ENCODE measurements at places on chromosomes 7 and 10.

DNA sequence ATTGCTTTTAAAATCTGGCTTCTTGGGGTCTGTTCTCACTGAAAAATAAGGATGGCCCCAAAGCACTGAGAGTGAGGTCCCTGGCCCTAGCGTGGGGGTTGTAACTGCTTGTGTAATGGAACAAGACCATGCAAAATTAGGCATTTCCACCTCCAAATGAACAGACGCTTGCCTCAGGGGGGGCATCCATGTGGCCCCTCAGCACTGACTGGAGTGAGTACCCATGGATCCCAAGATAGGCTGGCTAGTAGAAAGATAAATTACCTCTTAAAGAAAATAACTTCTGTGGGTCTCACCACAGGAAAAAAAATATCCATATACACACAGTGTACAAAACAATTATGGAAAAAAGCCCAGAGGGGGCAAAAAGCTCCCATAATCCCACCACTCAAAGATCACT is 15.2 kb upstream of the CPA1 start:
- DNase-seq: peak; percentile 86

- no peak for DNase-seq
Observed at GRCh38 chr7:151592868-151593486, 73.3 kb upstream of the RHEB start.

GRCh38 chr7:105213611-105214010 is 175.1 kb downstream of the SRPK2 start:
- no peak for DNase-seq

GRCh38 chr10:93131986-93132385 is 58.3 kb downstream of the CYP26A1 start:
- no peak for DNase-seq

GRCh38 chr7:20350996-20351692 is 20.4 kb downstream of the ITGB8 start:
- DNase-seq: no peak

DNA sequence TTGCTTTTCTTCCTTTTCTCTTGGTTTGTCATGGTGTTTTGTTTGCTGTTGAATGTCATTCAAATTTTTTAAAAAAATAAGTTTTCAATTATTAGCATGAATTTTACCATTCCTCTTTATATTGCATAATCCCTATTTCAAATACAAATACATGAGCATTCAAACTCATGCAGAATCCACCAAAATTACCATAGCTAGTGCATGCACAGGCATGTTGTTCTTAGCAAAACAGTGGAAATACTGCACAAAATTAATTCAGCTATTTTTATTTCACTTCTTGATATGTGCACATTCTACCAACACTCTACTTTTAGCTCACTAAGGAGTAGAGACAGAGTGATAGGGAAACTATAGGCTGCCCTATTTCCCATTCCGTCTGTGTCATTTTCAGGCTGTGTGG is 670.1 kb upstream of the LRRN3 start:
- DNase-seq: no peak

DNA sequence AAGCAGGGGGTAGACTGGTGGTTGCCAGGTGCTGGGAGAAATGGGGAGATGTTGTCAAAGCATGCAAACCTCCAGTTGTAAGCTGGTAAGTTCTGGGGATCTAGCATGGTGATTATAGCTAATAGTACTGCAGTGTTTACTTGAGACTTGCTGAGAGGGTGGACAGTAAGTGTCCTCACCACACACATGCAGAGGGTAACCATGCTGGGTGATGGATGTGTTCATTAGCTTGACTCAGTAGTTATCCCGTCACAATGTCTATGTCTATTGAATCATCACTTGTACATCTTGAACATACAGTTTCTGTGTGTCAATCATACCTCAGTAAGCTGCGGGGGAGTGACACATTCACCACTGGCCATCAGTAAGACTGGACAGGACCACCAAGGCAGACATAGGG is 42.1 kb downstream of the GSDME start:
- DNase-seq: no peak

GRCh38 chr7:19587291-19587690 is 121.5 kb downstream of the POLR1F start:
- peak; percentile 27 for DNase-seq

- DNase-seq: no peak
Observed at GRCh38 chr10:70662362-70663220, 9.7 kb upstream of the ADAMTS14 start.

DNA sequence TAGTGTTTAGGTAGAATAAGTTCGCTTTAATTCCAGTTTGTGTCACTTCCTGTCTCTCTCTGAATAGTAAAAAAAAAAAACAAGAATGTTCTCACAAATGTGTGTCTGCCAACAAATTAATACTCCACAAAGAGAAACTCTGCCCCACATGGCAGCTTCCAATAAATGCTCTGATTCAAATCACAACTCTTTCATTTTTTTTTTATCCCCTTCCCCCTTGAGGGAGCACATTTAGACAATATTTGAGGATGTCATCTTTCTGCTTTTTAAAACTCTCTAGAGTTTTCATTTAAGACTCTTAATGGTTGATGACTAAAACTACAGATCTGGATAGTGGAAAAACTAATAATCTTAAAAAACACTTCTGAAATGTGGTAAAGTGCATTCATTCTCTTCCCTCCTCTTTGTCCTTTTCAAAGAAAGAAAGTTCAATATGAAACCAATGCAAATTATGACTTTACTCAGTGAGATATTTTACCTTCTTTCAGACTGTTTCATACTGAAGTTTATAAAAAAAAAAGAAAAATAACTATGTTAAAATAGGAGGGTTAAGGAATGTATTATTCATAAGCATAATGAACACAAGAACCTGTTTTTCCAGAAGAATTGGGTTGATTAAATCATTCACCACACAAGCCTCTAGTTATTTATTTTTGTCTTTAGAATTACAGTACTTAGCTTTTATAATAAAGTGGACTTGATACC is 42.3 kb downstream of the ARID5B start:
- DNase-seq: no peak

DNA sequence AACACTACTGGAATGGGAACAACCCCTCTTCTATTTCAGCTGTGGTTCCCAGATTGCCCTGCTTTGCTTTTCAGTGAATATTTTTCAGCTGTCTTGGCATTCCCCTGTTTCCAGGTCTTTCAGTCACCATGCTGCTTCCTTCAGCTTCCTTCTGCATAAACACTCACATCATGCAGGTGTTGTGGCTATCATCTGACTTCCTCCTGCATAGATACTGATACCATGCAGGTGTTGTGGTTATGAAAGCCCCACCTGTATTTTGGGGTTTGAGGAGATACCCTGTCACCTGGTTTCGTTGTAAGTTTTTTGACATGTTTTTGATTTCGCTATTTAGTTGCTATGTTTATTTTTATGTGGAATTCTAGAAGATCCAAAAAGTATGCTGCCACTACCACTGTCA is 71.5 kb downstream of the SLC35B4 start:
- no peak for DNase-seq

- no peak for DNase-seq
Observed at GRCh38 chr7:105352018-105352612, 36.6 kb downstream of the SRPK2 start.

- DNase-seq: no peak
Observed at GRCh38 chr7:37970211-37970610, 49.8 kb downstream of the EPDR1 start.

GRCh38 chr10:109875151-109875568 is 48.2 kb downstream of the XPNPEP1 start:
- DNase-seq: no peak

- DNase-seq: no peak
Observed at GRCh38 chr10:62057850-62058249, 156.4 kb downstream of the ARID5B start.

GRCh38 chr10:16737420-16737819 is 79.8 kb downstream of the RSU1 start:
- no peak for DNase-seq

GRCh38 chr7:73585196-73585595 is 6.8 kb upstream of the TBL2 start:
- DNase-seq: no peak

GRCh38 chr7:28990200-28990960 is 32.2 kb upstream of the TRIL start:
- DNase-seq: no peak

DNA sequence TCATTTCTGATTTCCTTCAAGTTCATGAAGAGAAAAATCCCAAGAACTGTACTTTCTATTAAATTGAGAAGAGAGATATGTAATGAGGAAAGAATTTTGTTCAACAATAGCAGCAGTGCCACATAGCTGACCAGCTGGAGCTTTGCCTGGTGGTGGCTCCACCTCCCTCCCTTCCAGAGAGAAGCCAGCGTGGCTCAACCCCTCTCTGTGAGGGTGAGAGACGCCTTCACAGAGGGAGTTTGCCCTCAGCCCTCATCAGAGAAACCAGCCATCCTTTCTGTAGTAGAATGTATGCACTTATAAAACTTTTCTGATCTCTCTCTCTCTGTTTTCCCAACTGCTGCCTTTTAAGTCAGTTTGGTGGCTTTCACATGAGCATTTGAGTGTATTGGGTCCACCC is 20.5 kb upstream of the COL1A2 start:
- DNase-seq: no peak

DNA sequence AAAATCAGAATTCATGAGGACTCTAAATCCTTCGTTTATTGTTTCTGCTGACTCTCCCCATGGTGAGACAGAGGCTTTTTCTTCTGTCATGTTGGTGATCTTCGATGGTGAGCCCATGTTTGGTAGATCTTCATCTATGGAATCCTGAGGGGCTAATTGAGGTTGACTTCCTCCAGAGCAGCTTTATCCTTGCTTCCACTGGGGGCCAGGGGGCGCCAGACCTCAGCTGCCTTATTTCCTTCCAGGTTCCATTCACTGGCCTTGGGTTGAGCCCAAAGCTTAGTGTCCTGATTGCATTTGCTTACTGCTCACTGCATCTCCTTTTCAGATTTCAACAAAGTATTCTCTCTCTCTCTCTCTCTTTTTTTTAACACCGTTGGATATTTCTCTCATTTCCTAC is 80.7 kb downstream of the GCC1 start:
- DNase-seq: no peak

DNA sequence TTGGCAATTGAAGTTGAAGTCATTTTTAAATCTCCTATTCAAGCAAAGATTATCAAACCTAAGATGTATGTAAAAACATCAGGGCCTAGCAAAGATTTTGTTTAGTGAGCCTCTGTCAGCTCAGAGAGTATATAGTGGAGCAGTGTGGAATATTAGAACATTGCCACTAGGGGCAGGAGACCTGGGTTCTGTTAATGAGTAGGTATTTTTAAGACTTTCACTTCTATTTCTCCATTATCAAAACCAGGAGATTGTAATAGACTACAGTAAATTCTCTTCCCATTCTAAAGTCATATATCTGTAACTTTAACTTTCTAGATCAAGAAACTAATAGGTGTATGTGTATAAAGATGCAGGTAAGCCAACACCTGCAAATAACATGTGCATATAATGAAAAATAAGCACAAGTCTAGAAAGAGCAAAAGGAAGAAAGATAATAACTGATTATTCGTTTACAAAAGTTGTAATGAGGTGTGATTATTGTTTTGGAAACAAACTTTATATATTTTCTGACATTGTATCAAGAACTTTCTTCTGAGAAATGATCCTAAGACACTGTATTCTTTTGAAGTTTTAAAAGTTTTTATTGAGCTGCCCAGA is 64.4 kb downstream of the KCND2 start:
- DNase-seq: no peak

DNA sequence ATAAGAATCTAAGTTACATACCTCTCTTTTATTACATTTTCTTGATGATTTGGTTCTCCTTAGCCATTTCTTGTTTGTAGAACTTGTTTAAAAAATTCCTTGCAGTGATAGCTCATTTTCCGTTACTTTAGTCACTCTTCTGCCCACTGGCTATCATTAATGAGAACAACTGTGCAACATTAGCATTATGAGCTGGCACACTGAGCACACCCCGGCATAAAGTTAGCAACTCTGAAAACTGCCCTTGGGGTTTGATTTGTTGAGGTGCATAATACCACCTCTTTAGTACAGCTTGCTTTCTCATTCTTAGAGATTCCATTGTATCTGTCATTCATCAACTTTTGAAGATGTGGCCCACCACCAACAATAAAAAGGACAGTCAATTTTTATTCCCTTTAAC is 87.6 kb upstream of the ADCY1 start:
- no peak for DNase-seq

DNA sequence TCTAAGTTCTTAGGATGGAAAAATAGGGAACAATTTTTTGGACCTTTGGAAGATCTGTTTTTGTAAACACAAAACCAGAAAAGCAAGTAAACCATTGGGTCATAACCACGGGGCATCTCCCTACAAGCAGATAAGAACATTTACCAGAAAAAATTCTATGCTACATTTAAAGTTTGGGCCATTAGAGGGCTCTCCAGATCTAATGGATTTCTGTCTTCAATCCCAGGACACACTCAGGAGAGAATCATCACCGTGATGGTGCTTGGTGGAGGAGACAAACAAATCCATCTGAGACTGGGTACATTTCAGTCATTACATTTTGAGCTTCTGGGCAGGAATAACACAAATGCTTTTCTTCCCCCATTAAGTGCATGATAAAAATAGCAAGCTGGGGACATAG is 178.4 kb upstream of the TARP start:
- peak; percentile 71 for DNase-seq

DNA sequence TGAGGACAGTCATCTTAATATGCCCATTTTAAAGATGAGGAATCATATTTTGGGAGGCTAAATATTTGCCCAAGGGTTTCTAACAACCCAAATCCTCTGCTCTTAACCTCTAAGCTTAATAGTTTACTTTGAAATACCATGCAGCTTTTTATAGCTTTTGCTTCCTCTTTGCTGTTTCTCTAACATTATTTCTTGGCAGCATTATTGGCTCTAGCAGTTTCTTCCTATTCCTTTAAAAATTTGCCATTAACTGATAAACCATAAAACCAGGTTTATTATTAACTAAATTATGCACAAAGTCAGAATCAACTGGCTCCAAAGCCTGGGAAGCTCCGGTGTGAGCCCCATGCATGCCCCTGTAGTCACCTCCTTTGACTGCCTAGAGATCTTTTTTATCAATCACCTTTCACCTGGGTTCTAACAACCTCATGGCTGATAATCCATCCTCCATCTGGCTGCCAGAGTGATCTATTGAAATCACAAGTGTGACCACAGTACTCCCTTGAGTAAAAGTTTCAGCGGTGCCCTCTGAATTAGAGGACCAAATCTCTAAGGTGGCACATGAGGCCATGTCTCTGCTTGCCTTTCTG is 62.4 kb downstream of the ITGB8 start:
- DNase-seq: no peak

GRCh38 chr7:15837306-15837950 is 150.9 kb upstream of the MEOX2 start:
- DNase-seq: no peak

DNA sequence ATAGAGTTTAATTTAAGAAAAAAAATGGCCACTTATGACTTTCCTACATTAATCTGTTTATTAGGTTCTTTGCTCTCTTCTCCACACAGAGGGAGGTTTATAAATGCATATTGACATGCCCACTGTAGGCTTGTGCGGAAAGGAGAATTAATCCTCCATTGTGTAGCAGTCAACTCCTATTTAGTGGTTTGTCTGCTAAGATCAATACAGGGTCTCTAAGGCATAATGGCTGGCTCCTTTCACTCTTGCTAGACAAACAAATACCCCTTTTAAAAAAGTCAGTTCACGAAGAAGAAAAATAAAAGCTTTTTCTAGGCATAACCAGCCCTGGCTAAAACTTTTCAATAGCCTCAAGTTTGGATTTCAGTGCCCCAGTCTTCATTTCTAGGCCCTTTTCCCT is 141.6 kb downstream of the TSPAN12 start:
- DNase-seq: no peak
